ENCODE measurements at places on chromosomes 12 and 14.

GRCh38 chr14:68236582-68237458 lies 417.2 kb downstream of the RAD51B start:
- no peak for DNase-seq

GRCh38 chr12:79927772-79928474 lies 7.0 kb downstream of the PPP1R12A start:
- DNase-seq: no peak

GRCh38 chr14:58864751-58865513 lies 227.2 kb downstream of the DACT1 start:
- DNase-seq: no peak

DNA sequence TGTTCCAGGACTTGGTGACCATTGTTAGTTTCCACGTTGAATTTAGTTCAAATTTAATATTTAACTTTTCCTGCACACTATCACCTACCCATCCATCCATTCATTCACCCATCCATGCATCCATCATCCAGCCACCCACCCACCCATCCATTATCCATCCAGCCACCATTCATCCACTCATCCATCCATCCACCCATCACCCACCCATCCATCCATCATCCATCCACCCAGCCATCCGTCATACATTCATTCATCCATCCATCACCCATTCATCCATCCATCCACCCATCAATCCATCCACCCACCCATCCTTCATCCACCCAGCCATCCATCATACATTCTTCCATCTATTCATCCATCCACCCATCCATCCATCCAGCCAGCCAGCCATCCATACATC lies 21.8 kb downstream of the NOC4L start:
- DNase-seq: no peak

DNA sequence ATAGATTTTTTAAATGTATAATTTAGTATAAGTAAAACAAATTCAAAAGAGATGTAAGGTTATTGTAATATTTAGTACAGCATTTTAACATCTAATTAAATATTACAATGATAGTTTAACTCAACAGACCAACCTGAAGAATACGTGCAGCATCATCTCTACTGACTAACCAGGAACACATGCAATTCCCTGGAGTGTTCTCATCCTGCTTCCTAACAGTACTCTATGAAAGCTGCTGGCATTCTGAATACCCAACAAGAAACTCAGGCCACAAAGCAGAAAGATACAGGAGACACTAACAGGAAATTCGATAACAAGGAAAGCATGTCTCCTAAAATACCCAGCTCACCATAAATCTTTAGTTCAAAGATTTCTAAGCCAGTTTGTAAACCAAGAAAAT lies 58.3 kb downstream of the CEP83 start:
- no peak for DNase-seq
